ENCODE measurements at places on chromosomes 7 and 10. TPM values are rescaled to one million over a fixed set of nuclear protein-coding genes. Genes with fewer than 3 reads are reported as not detected.

Gene ZNF37A
- total RNA-seq: 16.1 TPM

Gene OR6V1
- not detected for total RNA-seq

Gene CXCL12
- 54.7 TPM for total RNA-seq

Gene ZNF277
- total RNA-seq: 66.4 TPM

All from bronchial smooth muscle cell (primary cell).